SIG-M5 (cell line): ENCODE measurements at places on chromosomes 4 and X.

GRCh38 chrX:53447441-53447840, 13.3 kb upstream of the HSD17B10 start:
- DNase-seq, result no peak

- no peak for DNase-seq
Observed at GRCh38 chrX:69015564-69016292, 149.5 kb downstream of the PJA1 start.

DNA sequence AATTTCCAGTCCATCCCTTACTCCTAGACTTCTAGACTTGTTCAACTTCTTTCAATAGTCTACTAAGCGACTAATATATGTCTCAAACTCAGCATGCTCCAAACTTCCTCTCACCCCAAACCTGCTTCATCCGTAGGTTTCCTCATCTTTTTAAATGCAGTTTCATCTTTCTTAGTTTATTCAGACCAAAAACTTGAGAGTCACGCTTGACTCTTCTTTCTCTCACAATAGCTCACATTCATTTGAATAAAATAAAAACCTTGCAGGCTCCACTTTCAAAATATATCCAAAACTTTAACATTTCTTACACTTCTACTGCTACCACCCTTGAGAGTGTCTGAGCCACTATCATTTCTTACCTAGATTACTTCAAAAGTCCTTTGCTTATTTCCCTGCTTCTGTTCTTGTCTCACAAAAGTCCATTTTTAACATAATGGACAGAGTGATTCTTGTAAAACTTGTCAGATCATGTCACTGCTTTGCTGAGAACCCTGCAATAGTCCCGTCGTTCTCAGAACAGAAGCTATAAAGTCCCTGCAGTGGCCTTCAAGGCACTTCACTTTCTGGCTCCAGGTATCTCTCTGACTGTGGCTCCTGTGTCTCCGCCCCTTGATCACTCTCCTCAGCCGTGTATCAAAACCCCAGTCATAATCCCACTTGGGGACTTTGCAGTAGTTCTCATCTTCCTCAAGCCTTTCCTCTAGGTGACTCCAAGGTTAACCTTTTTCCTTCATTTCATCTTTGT, 167.6 kb downstream of the ARHGAP24 start:
- no peak for DNase-seq

DNA sequence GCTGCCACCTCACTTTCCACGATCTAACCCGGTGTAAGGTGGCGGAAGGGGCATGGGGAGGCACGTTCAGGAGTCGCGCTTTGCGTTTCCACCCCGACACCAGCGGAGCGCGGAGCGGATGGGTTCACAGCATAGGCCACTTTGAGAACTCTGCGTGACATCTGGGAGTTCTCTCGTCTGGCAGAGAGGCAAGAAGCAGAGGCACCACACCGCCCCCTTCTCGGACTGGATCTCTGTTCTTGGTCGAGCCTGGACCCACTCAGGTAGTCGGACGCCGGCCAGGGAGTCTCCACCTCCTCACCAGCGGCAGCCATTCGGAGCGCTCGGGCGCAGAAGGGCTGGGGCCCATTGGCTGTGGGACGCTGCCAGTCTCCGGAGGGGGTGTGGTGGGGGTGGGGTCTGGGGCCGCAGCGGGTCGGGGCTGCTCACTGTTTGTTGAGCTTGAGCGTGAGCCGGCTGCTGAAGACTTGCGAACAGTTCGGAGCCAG, at the start of gene DACH2:
Gene DACH2 (plus strand): TSS at position 428 of the 488 bp plus-strand sequence.
- no peak for DNase-seq
